ENCODE measurements at places on chromosomes 2 and 18.

DNA sequence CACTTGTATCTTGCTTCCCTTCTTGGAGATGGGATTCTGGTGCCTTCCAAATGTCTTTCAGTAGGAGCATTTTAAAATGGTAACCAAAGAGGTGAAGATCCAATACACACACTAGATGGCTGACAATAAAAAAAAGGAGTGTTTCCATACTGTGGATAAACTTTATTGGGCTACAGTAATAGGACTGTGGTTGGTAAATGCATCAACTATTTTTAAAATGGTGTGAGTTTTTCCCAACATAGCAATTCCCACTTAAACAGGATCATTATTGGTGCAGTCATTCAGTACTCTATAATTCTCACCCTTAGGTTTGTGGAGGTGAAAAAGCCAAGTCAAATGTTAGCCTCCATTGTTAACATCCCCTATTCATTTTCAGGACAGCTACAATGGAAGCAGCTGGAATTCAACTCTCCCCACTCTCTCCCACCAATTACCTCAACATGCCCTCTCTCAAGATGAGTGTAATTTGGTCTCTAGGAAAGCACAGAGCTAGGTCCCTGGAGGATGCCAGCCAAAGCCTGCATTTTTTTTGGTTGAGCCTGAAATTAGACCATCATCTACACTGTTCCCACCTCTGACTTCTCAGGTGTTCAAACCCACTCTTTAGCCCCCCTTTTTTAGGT is 273.3 kb downstream of the TCF4 start:
- DNase-seq, result no peak

- DNase-seq, result no peak
Measured at GRCh38 chr18:3329471-3329870, 67.5 kb downstream of the MYL12B start.

- DNase-seq, result no peak
Measured at GRCh38 chr2:215579809-215580208, 143.9 kb upstream of the FN1 start.

GRCh38 chr2:130251873-130252620 is 53.8 kb upstream of the TUBA3E start:
- DNase-seq, result no peak

GRCh38 chr2:48419884-48420511 is 110.0 kb upstream of the STON1 start:
- DNase-seq, result no peak

GRCh38 chr2:229843613-229844012 is 78.2 kb downstream of the TRIP12 start:
- no peak for DNase-seq

DNA sequence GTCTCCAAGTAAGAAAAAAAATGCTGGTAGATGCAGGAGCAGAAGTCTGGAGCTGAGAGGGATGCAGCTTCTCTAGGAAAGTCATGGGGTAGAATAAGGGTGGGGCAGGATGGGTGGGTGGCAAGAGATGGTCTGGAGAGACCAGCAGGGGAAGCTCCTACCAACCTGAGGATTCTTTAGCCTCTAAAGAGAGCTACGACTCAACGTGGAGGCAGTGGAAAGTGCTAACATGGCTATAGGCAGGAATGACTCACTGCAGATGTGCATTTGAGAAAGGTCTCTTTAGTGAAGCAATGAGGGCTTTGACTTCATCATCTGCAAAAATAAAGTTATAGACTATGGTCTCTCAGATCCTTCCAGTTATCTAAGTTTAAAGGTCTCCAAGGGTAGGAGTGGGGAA is 722.8 kb upstream of the RAB6C start:
- DNase-seq, result no peak

DNA sequence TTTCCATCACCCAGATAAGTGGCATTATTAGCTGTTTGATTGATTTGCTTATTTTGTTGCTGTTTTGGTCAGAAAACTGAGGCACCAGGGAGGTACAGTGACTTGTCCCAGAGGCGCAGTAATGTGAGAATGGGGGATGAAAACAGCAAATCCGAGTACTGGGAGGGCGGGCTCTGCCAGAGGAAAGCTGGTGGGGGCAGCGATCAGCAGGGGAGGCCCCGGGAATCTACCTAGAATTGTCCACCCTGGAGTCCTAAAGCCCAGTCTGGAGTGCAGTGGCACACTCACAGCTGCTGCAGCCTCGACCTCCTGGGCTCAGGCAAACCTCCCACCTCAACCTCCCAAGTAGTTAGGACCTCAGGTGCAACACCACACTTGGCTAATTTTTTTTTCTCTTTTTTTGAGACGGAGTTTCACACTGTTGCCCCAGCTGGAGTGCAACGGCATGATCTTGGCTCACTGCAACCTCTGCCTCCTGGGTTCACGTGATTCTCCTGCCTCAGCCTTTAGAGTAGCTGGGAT is 17.0 kb upstream of the PTMA start:
- no peak for DNase-seq

DNA sequence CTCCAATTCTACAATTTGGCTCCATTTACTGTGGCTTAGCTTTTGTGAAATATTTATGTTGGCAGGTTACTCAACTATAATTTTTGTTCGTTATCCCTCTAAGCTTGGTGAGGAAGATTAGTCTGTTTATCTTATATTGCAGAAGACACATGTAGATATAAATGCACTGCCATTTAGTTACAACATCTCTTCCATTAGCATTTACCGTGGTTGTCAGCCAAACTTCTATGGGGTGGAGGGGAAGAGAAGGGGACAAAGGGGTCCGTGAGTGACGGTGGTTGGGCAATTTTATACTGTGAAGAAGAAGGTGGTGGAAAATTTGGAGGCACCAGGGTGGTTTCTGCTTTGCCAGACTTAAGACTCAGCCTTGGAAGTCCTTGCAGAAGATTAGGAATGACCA is 117.6 kb upstream of the CXCR4 start:
- DNase-seq, result no peak

DNA sequence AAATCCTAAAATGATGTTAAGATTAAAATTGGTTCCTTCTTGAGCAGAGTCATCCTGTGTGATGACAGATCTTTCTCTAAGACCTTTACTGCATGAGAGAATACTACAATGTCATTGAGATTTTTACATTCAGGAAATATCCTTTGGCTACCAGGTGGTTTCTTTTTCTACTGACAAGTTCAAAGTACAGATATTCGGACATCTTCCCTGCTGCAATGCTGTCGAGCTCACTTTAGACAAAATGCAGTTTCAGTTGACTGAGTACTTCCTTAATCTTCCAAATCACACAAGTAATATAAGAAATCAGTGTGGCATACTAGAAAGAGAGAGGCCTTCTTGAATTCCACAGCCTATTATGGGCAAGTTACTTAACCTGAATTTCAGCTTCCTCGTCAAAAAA is 207.9 kb upstream of the ACVR2A start:
- no peak for DNase-seq

- DNase-seq, result no peak
Measured at GRCh38 chr2:226579519-226579918, 220.1 kb downstream of the IRS1 start.

DNA sequence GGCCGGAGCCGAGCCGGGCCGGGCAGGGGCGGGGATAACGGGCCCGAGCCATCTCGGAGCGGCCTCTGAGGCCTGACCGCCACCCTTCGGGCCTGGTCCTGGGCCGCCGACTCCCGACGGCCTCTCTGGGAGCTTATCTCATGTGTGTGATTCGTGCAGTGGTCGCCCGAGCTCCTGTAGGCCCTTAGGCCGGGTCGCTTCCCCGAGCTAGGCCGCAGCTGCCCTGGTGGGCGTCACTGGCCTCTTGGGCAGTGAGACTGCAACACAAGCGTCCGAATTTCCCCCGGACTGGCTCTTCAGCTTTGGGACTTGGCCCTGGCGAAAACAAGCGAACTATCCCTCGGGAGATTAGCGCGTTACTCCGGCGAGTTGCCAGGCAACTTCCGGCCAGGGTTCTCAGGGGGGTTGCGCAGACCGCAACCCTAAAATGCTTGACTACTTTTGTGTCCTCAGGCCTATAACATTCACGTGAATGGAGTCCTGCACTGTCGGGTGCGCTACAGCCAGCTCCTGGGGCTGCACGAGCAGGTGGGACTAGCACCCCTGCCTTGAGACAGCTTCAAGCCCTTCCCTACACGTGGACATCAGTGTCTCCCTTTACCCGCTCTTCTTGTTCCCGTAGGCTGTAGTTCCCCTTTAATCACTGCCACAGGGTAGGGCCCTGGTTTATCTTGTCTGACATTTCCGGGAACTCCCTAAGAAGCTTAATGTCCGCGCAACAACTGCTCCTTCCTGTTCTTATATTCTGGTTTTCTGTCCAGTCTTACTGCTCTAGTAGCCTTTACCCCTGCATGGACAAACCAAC is 602 bp downstream of the SNX17 start:
- DNase-seq, result peak; percentile 44

GRCh38 chr2:111662771-111663470 is 221.1 kb downstream of the ANAPC1 start:
- no peak for DNase-seq

GRCh38 chr18:77754475-77755044 is 504.9 kb downstream of the GALR1 start:
- no peak for DNase-seq

- no peak for DNase-seq
Measured at GRCh38 chr2:189880429-189880828, 96.2 kb downstream of the PMS1 start.

DNA sequence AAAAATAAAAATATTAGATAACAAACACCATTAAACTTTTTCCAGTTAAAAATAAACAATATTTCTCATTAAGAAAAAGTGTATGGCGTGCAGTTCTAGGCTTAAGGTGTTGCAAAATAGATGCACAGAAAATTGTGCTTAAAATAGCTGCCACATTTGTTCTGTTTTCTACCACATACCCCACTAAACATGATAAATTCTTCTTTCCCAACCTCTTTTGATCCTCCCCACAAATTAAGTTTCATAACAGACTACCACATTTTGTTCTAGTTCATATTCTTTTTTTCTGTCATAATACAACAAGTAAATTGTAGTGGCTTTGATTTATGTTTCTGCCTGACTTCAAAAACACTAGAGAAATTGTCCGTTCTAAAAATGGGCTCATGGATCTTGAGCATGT is 64.5 kb downstream of the ARHGAP28 start:
- no peak for DNase-seq

DNA sequence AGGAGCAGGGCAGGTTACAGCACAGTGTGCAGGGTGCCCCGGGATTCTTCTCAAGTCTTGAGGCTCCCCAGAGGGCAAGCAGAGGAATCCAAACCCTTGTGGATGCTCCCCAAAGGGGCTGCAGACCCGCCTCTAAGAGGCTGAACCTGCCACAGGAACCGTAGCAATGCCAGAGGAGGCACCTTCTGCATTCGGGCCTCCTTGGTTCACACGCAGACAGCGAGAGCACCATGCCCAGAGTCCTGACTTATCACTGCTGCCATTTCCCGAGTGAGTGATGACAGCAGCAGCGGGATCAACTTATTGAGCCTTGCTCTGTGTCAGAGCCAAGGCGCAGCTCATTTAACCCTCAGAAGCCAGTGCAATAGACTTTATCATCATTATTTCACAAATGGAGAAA is 203.5 kb downstream of the CTIF start:
- DNase-seq, result no peak

DNA sequence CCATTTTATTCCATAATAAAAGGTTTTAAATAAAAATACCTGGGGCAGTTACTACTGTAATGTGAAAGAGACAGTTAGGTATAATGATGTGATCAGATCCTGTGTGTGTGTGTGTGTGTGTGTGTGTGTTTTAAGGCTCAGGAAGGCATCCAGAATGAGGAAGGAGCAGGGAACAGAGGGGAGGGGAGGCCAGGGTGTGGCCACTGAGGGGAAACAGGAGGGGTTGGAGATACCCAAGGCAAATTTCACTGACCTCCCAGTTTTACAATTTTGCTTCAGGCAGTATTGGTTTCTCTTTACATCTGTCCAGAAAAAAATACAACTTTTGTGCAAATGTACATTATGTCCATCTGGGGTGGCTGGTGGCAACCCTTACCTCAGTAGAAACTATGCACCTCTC is 163.5 kb upstream of the FBXO11 start:
- DNase-seq, result no peak

GRCh38 chr2:182941919-182942318 is 75.5 kb upstream of the FRZB start:
- DNase-seq, result no peak

DNA sequence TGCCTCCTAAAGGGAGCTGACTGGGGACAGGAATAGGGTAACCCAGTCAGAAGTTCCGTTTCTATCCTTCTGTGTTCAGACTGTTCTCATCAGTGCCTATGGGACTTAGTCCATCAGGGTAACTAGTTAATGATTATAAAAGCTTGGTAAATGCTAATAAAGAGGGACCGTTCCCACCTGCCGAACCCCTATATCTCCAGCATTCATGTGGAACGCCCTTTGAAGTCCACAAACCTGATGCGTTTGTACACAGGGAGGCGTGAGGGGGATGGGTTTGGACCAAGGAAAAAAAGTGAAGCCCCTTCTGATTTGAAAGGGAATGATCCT is 112.9 kb downstream of the CDK15 start:
- no peak for DNase-seq

- DNase-seq, result no peak
Measured at GRCh38 chr2:216632952-216633615, at the start of gene IGFBP2. TSS of gene IGFBP2 (plus strand) at chr2:216633420. CDS start at chr2:216633524, 104 bp downstream.

GRCh38 chr2:59691518-59692190 is 861.8 kb downstream of the BCL11A start:
- DNase-seq, result no peak

DNA sequence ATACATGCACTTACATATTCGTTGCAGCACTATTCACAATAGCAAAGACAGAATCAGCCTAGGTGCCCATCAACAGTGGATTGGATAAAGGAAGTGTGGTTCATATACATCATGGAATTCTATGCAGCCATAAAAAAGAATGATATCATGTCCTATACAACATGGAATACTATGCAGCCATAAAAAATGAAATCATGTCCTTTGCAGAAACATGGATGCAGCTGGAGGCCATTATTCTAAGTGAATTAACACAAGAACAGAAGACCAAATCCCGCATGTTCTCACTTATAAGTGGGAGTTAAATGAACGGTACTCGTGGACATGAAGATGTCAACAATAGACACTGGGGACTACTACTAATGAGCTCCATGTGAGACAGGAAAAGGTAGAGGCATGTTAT is 288.1 kb upstream of the TFPI start:
- no peak for DNase-seq

DNA sequence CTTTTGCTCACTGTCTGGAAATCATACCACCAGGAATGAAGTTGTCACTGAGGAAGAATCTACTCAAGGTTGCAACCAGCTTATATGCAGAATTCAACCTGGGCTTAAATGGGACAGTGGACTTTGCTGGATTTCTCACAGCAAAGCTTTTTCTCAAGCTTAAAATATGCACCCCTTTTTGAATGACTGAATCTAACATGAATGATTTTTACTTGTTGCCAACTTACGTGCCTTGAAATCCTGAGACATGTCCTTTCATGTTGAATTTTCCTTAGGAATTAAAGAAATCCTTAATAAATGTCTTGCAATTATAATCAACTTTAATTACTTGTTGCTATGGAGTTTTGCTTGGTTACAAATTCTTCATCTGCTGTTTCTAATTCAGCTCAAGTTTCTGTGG is 57.4 kb downstream of the SPP2 start:
- DNase-seq, result no peak
